Right hindlimb (tissue), 1 donor: ENCODE measurements at places on chromosomes 11 and 22.
A peak's percentile ranks its signal among the peaks of the same experiment; 100 is the strongest.

DNA sequence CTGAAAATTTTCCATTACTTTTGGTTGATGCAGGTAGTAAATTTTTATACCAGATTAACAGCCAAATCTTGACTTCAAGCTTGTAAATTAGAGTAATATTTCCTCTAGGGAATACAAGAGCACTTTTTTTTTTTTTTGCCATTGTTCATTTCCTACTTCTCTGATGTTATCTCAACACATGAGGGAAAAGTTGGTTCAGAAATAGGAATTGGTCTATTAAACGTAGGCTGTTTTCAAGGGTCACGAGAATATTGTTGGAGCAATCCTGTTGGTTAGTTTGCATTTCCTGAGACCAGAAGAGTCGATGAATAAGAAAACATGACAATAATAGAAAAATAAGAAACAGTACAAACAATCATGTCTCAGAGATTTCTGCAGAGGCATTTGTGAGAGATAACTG, 453.9 kb upstream of the CCDC179 start:
- DNase-seq: no peak

- no peak for DNase-seq
These were observed 948 bp downstream of the TNKS1BP1 start for GRCh38 chr11:57323855-57324153.

DNA sequence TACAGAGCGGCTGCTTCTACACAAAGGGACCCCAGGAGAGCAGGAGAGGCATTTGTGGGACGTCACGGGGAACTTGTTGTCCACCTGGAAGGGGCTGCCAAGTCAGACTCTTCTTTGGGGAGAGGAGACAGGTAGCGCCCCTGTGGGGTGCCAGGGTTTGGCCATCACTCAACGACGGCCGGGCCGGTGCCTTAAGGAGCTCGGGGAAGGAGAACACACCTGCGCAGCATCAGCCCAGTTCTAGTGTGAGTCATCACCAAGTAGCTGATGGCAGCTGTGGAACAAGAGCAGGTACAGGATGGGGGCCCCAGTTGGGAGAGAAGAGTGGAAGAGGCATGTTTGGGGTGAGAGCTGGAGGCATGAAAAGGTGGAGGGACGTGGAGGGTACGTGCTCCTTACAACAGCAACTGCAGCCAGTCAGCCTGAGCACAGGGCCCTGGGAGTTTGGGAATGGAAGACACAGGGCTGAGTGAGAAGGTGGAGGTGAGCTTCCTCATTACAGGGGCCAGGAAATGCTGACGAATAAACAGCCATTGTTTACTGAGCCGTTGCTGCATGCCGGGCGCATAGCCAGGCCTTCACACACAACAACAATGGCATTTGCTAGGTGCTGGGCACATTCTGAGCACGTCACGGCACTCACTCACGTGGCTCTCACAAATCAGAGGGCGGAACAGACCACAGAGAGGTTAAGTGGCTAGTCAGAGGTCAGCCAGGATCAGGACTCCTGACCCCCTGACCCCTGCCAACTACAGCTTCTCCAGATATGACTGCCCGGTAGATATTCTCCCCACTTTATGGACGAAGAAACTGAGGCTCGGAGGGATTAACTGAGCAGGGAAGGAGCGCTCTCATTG, 29.1 kb upstream of the TP53I11 start:
- DNase-seq: no peak

GRCh38 chr11:133794205-133794604, 51.1 kb downstream of the SPATA19 start:
- no peak for DNase-seq

DNA sequence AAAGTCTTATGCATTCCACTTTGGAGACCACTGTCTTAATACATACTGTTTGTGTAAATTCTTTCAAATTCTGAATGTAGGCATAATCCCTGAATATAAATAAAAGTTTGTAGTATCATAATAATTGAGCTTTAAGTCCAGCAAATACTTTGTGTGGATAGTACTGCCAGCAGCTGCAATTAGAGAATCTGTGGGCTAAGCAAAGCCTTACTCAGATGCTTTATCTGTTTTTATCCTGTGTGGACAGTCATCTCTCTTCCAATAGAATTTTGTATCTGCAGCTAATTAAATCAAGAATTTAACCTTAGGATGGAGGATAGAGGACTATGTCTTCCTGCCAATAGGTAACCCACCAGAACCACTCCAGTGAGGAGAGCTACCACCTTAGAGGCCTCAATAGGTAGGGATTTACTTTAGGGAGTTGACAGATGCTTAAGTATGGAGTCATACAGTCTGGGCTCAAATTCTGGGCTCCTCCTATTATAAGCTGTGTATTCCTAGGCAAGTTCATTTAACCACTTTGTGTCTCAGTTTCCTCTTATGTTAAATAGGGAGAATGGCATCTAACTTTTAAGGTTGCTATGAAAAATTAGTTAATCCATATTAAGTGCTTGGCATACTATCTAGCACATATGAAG, 71.1 kb downstream of the STIM1 start:
- no peak for DNase-seq

DNA sequence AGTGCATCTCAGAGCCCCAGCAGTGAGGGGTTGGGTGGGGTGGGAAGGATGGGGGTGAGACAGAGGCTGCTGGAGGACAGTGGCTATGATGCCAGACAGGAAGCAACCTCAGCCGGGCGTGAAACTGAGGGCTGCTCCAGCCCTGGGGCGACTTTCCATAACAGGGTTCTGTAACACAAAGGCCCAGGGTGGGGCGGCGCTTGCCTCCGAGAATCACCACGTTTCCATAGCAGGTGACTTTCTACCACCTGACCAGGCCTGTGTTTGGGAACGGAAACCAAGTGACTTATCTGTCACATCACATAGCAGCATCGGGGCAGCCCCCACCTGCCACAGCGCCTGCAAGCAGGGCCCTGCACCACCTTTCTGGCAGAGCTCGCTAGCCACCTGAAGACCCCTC, 85.8 kb downstream of the TRMU start:
- no peak for DNase-seq

DNA sequence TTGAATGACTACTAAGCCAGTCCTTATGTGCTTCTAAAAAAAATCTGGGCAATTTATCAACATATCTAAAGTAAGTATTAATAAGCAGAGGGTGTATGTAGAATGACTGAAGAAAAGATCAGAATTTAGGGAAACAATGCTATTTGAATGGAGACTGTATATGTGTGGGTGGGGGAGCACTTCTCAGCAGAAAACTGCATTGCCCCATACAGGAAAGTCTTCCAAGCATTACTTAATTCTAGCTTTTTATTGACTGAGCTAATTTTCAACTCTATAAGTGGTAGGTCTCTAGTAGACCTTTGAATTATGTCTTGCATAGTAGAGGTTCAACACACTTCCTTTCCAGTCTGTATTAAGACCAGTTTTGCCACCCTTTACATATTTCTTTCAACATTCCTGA, 41.7 kb downstream of the CASP12 start:
- DNase-seq: no peak

- DNase-seq: no peak
These were observed 2.1 kb downstream of the MRPL40 start for GRCh38 chr22:19434401-19434800.

GRCh38 chr22:23184100-23184763, 3.9 kb downstream of the BCR start:
- DNase-seq: no peak

DNA sequence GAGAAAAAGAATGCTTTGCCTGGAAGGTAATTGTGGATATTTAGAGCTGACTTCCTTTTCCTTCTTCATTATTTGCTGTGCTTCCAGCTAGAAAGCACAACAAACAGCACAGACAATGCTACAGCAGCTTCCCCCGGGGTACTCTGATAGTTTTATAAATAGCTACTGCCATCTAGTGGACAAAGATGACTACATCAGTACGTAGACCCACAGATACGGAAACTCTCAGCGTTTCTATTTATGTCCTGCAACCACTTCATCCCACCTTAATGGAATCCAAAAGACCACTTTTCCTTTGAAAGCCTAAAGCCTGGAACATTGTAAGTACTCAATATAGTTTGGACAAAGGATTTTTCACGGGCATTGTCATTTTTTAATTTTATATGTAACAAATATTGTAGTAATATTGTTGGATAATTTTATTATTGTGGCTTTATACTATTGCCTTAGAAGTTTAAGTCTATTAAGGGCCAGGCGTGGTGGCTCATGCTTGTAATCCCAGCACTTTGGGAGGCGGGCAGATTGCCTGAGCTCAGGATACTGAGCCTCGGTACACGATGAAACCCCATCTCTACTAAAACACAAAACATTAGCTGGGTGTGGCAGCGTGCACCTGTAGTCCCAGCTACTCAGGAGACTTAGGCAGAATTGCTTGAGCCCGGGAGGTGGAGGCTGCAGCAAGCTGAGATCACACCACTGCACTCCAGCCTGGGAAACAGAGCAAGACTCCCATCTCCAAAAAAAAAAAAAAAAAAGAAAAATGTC, 7.5 kb downstream of the HSPA8 start:
- DNase-seq: no peak

DNA sequence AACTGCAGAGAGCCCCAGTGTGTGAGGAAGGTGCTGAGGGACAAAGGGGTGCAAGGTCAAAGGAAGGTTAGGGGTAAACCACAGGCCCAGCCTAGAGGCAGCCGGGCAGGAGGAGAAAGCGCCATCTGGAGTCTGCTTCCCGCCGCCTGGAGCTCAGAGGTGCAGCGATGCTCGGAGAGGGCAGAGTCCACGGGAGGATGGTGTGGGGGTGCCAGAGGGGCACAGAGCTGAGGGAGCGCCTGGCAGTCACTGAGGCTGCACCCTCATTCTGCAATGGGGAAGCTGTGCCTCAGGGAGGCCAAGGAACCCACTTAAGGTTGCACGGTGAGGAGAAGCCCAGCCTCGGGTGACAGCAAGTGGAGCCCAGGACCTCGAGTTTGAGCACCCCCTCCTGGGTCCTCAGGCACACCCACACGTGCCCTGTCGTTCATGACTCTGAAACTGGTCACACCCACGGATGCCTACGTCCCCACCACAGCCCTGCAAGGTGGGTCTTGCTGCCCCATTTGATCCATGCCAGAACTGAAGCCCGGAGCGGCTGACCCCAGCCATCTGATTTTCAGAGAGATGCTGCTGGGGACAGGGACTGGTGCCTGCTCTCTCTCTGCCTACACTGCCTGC, 1.6 kb downstream of the IL2RB start:
- DNase-seq: no peak

DNA sequence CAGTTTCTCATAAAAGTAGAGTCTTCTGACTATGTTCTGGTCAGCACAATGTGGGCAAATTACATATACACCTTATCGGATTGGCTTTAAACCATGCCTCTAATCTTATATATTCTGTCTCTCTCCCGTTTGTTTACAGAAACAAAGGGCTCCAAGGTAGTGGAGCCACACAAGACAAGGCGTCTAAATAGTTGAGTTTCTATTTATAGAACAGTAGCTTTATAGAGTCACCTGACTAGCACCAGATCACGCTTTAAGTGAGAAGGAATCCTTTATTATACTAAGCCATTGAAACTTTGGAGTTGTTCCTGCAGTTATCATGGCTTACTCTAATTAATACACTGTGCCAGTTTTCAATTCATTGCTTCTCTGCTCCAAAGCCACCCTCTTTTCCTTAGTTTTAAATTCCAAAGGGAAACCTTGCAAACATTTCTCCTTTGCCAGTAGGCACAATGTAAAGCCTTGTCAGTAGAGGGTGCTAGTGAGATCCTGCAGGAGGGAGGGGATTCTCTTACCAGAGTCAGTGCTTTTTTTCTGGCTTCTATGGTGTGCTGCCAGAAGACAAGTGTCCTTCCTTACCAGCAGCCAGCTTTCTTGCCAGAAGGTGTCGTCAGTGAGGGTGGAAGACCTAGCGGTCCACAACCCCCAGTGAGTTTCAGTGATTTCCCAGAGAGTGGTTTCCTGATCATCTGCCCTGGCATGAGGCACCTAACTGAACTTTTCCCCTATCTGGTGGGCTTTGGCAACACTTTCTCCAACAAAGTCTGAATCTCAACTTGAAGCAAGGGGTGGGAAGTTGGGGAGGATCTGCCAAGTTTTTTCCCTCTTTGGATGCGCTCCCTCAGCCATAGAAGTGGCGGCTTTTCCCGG, 71.7 kb downstream of the RAB38 start:
- DNase-seq: no peak

DNA sequence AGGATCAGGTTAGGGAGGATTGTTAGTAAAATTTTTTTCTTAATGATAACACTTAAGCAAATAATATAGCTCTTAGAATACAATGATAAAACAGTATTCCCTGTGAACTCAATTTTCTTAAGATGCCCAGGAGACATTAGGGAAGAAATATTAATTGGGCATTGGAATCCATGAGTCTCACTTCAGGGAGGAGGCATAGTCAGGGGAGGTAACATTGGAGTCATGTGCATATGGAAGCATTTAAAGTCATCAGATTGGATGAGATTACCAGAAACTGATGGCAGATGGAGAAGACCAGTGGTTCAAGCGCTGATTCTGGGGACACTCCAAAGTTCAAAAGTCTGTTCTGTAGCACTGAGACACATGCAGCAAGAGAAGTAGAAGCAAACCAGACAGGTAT, at the start of gene OR9G1:
OR9G1 (plus strand) TSS at position 301 of the 400 bp plus-strand sequence. CDS start 1,293 bp downstream, outside the sequence.
- no peak for DNase-seq

- no peak for DNase-seq
These were observed 244.2 kb downstream of the ETS1 start for GRCh38 chr11:128343135-128343514.

- peak; percentile 75 for DNase-seq
These were observed 25.0 kb upstream of the KCNQ1OT1 start for GRCh38 chr11:2724653-2725367.

DNA sequence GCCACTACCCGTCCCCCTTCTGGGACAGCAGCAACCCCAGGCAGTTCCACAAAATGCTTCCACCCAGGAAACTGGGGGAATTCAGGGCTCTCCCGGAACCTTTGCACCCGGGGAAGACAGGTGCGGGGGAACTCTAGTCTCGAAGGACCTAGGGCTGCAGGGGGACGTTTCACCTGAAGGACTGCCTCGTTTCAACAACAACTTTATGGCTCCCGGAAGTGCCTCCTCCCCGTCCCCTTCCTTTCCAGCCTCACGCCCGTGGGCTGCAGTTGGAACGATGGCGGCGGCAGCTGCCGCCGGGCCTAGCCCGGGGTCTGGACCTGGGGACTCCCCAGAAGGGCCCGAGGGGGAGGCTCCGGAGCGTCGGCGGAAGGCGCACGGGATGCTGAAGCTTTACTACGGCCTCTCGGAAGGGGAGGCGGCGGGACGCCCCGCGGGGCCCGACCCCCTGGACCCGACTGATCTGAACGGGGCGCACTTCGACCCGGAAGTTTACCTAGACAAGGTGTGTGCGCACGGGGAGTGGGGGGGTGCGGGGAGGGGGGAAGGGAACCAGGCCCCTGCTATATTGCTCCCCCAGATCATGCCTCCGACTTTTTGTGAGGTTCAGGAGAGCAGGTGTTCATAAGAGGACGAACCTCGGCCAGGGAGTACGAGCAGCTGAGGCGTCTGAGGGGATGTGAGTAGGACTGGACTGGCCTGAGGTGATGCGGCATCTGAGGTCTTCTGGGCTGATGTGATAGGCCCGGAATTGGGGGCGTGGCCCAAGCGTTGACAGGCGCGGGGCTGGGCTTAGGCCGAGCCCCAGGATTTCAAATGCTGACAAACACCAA, at the start of gene VPS51:
VPS51 (plus strand) TSS at position 241 of the 833 bp plus-strand sequence; CDS start at position 278, 37 bp downstream.
- peak; percentile 89 for DNase-seq

- DNase-seq: peak; percentile 48
These were observed 682 bp downstream of the LARGE1 start for GRCh38 chr22:33919391-33920196.

GRCh38 chr22:35409783-35410662, 10.1 kb downstream of the MCM5 start:
- no peak for DNase-seq
